ENCODE measurements at places on chromosomes 7 and 10.
A peak's percentile ranks its signal among the peaks of the same experiment; 100 is the strongest.

- no peak overlapping the region for H3K4me3 ChIP-seq
- H3K27me3 ChIP-seq = no peaks in the 10 kb centered on the region
- DNase-seq = no peak
- H3K27ac ChIP-seq = peak overlapping the region; percentile 44
These were observed 982.2 kb downstream of the REEP3 start for GRCh38 chr10:64503429-64503828.

- H3K27ac ChIP-seq = peak overlapping the region; percentile 78
- H3K27me3 ChIP-seq = no peaks in the 10 kb centered on the region
- H3K4me1 ChIP-seq = peaks cover 17% of the 10 kb centered on the region
- H3K4me3 ChIP-seq = no peak overlapping the region
- DNase-seq = no peak
- H3K36me3 ChIP-seq = no peaks in the 10 kb centered on the region
These were observed 6.9 kb downstream of the ABCB8 start for GRCh38 chr7:151035026-151035717.

GRCh38 chr7:121544726-121545125 is 148.6 kb upstream of the FAM3C start:
- H3K27ac ChIP-seq = peak overlapping the region; percentile 75
- no peak overlapping the region for H3K4me3 ChIP-seq

GRCh38 chr10:44352316-44353127 is 32.4 kb downstream of the CXCL12 start:
- H3K4me1 ChIP-seq = peaks cover 56% of the 10 kb centered on the region
- H3K4me3 ChIP-seq = peak overlapping the region; percentile 56
- no peaks in the 10 kb centered on the region for H3K36me3 ChIP-seq
- peaks cover 28% of the 10 kb centered on the region for H3K27me3 ChIP-seq
- peak; percentile 43 for DNase-seq
